KBM-7 (cell line): ENCODE measurements at places on chromosomes 16 and 17.
A peak's percentile ranks its signal among the peaks of the same experiment; 100 is the strongest.

GRCh38 chr17:5785338-5785737 is 201.0 kb upstream of the NLRP1 start:
- DNase-seq = no peak

GRCh38 chr17:12398441-12399051 is 267.1 kb upstream of the MYOCD start:
- no peak for DNase-seq

DNA sequence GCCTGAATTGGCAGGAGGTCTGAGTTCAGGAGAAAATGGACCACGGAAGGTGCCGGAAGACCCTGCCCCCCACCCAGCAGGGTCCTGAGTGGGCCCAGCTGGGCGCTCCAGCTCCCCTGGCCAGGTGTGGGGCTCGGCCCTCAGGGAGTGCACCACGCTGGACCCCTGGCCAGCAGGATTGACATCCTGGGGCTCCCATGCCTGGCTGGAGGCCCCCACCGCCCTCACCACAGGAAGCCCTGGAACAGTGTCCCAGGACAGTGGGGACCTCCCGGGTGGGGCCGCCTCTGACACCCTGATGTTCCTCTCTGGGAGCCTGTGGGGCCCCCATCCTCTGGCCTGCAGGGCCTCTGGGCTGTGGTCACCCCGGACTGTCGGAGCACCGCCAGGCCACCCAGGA is 28.1 kb upstream of the CACNA1H start:
- no peak for DNase-seq

- no peak for DNase-seq
These were observed at the start of gene RSKR for GRCh38 chr17:28613931-28614381. RSKR (minus strand) TSS chr17:28614185; CDS start chr17:28614161, 24 bp downstream.

GRCh38 chr17:16820979-16821543 is 131.0 kb downstream of the CCDC144A start:
- no peak for DNase-seq

GRCh38 chr17:31583772-31584356 is 192.4 kb downstream of the RAB11FIP4 start:
- no peak for DNase-seq

- peak; percentile 86 for DNase-seq
These were observed 16.7 kb downstream of the GNGT2 start for GRCh38 chr17:49193513-49194296.

GRCh38 chr16:86707171-86707570 is 128.8 kb downstream of the FOXL1 start:
- DNase-seq = no peak

DNA sequence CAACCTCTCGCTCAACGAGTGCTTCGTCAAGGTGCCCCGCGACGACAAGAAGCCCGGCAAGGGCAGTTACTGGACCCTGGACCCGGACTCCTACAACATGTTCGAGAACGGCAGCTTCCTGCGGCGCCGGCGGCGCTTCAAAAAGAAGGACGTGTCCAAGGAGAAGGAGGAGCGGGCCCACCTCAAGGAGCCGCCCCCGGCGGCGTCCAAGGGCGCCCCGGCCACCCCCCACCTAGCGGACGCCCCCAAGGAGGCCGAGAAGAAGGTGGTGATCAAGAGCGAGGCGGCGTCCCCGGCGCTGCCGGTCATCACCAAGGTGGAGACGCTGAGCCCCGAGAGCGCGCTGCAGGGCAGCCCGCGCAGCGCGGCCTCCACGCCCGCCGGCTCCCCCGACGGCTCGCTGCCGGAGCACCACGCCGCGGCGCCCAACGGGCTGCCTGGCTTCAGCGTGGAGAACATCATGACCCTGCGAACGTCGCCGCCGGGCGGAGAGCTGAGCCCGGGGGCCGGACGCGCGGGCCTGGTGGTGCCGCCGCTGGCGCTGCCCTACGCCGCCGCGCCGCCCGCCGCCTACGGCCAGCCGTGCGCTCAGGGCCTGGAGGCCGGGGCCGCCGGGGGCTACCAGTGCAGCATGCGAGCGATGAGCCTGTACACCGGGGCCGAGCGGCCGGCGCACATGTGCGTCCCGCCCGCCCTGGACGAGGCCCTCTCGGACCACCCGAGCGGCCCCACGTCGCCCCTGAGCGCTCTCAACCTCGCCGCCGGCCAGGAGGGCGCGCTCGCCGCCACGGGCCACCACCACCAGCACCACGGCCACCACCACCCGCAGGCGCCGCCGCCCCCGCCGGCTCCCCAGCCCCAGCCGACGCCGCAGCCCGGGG is 1.3 kb downstream of the FOXC2 start:
- DNase-seq = no peak

DNA sequence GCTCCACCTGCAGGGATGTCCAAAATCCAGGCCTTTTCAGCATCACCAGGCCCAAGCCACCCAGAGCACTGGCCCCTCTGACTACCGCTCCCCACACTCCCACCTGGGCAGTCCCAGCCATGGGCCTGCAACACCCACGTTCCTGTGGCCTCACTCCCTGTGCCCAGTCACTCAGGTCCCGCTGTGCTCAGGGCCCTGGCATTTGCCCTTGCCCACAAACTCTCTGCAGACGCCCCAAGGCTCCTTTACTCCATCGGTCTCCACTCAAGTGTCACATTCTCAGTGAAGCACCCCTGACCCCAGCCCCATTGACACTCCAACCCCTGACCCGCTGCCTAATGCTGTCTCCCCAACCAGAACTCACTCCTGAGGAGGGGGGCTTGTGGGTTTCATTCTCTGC is 23.6 kb downstream of the MPG start:
- no peak for DNase-seq

GRCh38 chr17:65660078-65660477 is 98.6 kb upstream of the AXIN2 start:
- DNase-seq = no peak

GRCh38 chr17:1878419-1879121 is 48.8 kb downstream of the RPA1 start:
- no peak for DNase-seq

GRCh38 chr17:48478224-48479013 is 48.4 kb upstream of the SKAP1 start:
- DNase-seq = peak; percentile 97

DNA sequence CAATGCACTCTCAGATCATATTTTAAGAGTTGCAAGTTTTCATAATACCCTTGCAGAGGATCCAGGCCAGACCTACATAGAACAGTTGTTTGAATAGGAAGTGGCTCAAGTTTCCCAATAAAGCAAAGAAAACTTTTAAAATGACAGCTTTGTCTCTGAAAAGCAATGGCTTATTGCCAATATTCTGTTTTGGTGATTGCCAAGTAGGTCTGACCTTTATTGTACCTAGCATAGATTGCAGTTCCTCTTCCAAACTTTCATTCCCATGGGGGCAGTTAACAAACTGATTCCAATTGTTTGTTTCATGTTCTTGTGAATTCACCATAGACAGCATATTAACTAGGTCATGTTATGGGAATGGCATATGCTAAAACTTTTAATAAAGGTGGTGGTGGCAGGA is 664.6 kb upstream of the CA10 start:
- DNase-seq = no peak

DNA sequence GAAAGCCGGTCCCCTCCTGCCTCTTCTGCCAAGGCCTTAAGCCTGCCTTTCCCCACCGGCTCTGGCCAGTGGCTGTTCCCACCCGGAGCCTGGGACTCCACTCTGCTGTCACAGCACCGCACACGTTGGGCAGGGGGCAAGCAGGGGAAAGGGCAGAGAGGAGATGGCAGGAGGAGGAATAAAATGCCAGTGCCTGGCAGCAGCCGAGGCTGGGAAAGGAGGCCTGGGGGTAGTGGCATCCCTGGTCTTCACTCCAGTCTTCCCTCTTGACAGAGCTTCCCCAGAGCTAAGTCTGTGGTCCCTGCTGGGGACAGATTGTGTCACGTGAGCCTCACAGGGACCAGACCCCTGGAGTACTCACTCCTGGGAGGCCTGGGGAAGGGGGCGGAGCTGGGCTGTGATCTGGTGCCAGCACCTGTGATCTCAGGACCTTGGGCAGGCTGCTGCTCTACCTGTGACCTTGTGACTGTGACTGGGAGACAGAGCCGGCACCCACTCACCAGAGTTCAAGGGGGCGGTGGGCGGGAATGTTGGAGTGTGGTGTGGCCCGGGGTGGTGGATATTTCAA is 97.2 kb upstream of the GSE1 start:
- no peak for DNase-seq

DNA sequence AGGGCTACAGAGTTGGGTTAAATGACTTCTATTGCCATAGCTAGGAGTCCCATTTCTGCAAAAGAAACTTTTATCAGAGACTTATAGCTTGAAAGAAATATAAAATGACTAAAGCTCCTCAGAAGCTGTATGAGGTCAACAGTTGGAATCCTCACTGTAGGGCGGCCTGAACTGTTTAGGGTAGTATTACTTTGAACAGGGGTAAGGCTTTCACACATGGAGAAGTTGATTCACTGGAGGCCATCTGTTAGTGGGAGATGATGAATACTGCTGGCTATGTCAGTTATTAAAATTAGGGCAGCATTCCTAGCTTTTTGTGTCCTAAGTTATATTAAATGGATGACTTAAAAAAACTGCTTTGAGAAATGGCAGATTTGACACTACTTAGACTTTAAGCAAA is 6.0 kb downstream of the TTC19 start:
- DNase-seq = no peak

DNA sequence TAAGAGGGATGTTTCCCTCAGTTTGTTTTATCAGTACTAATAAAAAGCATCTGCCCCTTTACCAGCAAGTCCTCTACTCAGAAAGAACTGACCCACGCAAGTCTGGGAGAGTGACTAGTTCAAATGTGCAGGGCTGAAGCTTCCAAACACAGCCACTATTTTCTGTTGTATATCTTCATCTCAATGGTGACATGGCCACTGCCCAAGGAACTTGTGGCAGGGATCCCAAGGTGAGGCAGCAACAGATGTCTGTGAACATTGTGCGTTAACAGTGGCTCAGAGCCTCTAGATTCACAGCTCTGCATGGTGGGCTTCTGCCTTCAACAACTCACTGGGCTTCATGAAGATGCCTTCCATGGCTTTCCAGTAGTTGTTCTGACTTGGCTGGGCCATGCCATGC is 3.7 kb upstream of the BLTP2 start:
- no peak for DNase-seq

DNA sequence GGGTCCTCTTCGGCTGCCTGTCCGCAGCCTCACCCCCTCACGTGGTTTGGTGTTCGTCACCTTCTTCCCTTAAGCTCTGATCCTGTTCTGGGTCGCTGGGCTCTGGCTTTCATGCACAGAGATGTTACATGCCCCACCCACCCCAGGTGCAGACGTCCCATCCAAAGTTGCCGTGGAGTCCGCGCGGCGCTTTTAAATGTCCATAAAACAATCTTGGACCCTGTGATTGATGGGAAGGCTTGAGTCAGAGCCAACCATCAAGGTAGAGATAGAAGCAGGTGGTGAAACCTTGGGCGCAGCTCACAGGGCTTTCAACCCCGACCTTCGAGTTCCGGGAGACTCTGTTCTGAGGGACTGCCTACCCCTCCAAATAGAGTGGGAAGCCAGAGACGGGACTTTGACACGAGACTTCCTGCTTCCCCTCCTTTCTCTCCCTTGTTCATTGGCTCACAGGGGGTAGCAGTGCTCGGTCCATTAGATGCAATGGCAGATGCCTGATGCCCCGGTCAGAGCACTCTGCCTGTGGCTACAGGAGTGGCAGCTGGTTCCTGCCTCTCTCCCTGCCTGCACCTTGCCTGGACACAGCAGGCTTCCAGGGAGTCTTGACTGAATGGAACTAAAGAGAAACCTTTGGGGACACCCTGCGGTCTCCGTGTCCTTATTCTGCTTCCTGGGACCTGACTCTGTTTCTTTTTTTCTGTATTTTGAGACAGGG is 4.0 kb downstream of the ENGASE start:
- no peak for DNase-seq

DNA sequence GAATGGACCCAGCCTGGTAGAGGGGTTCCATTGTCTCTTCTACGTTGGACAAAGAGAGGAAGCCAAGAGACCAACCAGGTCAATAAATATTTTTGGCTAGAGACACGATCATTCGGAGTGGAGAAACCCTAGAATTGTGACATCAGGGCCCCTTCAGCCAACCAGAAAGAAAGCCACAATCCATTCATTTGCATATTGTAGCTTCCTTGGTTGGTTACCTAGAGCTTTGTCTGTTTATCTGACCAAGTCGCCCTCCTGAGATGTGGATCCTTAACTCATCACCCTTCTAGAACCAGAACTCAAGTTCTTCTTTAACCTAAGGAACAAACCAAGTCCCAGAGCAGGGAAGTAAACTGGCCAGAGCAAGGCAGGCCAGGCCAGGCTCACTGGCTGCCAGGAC is at the start of gene CCDC182:
Gene CCDC182 (minus strand): TSS at position 58 of the 400 bp plus-strand sequence. CDS start 27 bp downstream, at position 31.
- no peak for DNase-seq

DNA sequence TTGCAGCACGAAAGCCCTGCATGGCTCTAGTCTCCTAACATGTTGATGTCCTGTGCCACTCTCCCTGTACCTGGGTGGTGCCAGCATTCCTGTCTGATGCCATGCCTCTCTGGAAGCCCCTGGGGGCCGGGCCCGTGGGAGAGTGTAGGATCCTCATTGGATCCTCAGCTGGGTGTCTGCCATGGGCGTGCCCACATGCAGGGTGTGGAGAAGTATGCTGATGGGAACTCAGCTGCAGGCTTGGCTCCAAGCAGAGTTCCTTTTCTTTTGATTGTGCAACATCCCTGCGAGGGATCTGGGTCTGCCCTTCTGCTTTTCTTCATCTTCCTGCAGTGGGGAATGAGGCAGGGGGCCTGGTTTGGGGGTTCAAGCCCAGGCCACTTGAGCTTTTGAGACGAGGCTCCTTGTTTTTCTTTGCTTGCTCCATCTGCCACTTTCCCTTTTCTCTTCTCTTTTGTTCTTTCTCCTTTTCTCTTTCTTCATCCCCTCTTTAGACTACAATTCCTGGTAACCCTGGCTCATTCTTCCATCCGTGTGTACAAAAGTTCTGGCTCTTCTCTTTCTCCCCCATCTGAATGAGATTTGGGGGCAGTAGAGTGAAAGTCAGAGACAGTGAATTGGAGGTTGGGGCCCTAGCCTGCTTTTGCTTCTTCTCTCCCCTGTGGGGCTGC is 32.9 kb downstream of the KSR1 start:
- peak; percentile 67 for DNase-seq

- no peak for DNase-seq
These were observed 4.1 kb downstream of the ZNF688 start for GRCh38 chr16:30567160-30567990.

DNA sequence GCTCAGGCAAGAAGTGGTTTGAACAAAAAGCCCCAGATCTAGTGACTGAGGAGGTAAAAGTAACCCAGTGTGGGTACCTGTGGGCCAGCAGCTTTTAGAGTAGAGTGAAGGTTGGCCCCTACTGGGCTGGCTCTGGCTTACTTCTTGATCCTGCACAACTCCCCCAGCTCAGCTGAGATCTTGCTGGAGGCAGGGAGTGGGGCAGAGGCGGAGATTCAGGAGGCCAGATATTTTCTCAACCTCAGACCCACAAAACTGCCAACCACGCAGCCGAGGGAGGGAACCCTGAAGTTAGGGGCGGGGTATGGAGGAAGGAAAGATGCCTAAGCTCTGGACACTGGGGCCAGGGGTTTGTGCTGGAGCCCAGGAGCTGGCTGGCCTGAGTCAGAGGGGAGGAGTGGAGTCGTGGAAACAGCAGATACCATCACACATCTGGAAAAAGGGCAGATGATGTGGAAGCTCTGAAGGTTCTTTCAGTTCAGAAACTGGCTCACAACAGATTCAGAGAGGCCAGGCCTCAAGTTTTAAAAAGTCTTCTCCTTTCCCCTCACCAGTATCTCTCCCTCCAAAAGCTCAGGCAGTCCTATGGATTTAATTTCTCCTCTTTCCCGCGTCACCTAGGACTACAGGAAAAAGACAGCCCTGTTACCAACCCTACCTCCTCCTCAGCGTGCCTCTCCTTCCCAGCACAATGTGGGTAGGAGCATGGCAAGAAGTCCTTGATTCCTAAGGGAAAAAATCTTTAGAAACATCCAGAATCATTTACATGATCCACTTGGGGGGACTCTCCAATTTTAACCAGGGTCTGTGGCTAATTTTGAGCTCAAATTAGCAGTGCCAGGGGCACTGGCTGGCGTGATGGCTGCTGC is 48.1 kb downstream of the MYO18A start:
- DNase-seq = peak; percentile 40
